ENCODE measurements at places on chromosomes 3 and 15. TPM values are rescaled to one million over a fixed set of nuclear protein-coding genes. Genes with fewer than 3 reads are reported as not detected.

The CYP19A1 gene
- 0.14 TPM for total RNA-seq

The MAPK6 gene
- 113 TPM for total RNA-seq

The RMDN3 gene
- 36.3 TPM for total RNA-seq

The CYP8B1 gene
- not detected for total RNA-seq

The NR2E3 gene
- 0.57 TPM for total RNA-seq

The CCR1 gene
- total RNA-seq: not detected

Data from placental pericyte (primary cell).